Smooth muscle cell of the coronary artery (primary cell): ENCODE measurements at places on chromosomes 3 and 15. TPM values are rescaled to one million over a fixed set of nuclear protein-coding genes. Genes with fewer than 3 reads are reported as not detected.

CFAP100 gene
- not detected in 2 replicates for total RNA-seq

TEX55 gene
- total RNA-seq = not detected in 2 replicates

PLAAT1 gene
- total RNA-seq = not detected in 2 replicates

FGF7 gene
- total RNA-seq = 5.2 and 734 TPM in 2 replicates

CILP gene
- under 0.01 and 6.0 TPM in 2 replicates for total RNA-seq

RTP1 gene
- under 0.01 TPM in 1 of 2 replicates, not detected in the other for total RNA-seq

PRSS50 gene
- not detected in 2 replicates for total RNA-seq

VGLL3 gene
- total RNA-seq = 2.9 and 54.9 TPM in 2 replicates

ISLR2 gene
- total RNA-seq = 0.08 TPM in 1 of 2 replicates, not detected in the other

GOLGA6L9 gene
- 2.0 and 3.9 TPM in 2 replicates for total RNA-seq

ZNF501 gene
- 3.8 and 5.5 TPM in 2 replicates for total RNA-seq

ZNF770 gene
- total RNA-seq = 13.3 and 22.2 TPM in 2 replicates

NR2C2 gene
- total RNA-seq = 8.1 and 13.8 TPM in 2 replicates

CYP19A1 gene
- total RNA-seq = 0.30 and 28.5 TPM in 2 replicates

OR5K2 gene
- not detected in 2 replicates for total RNA-seq

ALCAM gene
- total RNA-seq = 29.7 and 147 TPM in 2 replicates

MNS1 gene
- 0.47 and 0.98 TPM in 2 replicates for total RNA-seq

APOD gene
- 0.08 and 11.8 TPM in 2 replicates for total RNA-seq

GCSAM gene
- total RNA-seq = not detected in 2 replicates

PTPN23 gene
- total RNA-seq = 9.8 and 12.9 TPM in 2 replicates

METTL6 gene
- 21.8 and 23.5 TPM in 2 replicates for total RNA-seq

STX19 gene
- not detected in 2 replicates for total RNA-seq
